ENCODE measurements at places on chromosomes 11 and 22.

- DNase-seq: no peak
Measured at GRCh38 chr22:26565181-26565580, 24.8 kb downstream of the TPST2 start.

DNA sequence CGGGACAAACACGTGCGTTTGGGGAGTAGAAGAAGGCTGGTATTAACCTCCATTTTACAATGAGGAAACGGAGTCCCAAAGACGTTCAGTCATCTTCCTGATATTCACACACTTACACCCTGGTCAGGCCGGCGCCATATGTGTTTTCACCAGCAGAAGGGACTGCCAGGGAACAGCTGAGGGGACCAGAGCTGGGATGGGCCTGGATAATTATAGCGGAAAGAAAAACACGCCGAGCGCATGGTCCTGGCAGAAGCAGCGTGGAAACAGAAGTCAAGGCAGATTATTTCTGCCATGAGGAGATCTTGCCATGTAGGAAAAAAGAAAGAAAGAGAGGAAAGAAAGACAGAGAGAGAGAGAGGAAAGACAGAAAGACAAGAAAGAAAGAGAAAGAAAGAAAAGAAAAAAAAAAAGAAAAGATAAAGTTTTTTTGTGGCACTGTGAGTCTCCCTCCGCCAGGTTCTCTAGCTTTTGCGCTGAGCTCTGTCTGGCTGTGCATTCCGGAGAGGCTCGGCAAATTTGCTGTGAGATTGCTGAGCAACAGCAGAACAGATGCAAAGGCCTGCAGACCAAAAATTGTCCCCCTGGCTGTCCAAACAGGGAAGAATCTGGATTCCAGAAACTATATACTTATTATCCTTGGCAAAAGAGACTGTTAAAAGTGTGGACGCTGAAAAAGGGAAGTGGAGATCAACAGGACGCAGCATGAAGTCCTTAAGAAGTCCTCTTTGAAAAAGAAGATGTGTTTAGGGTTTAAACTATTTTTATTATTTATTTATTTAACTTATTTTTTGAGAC lies 1.3 kb upstream of the UCP2 start:
- no peak for DNase-seq

DNA sequence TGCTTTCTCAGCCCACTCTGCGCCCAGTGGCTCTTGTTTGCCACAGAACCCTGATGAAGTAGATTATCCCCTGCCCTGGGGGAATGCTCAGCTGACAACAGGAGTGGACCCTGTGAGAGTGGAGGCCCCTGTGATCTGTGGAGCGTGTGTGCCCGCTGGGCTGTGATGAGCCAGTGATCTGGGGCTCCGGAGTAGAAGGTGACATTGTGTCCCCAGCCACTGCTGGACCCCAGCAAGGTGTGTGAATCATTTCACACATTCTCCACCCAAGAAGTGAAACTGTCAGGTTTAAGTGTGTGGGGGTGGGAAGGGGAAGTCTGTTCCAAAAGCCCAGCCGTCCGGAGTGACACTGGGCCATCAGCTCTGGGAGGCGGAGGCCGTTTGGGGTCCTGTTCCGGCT lies 33.1 kb upstream of the GRAMD4 start:
- no peak for DNase-seq

DNA sequence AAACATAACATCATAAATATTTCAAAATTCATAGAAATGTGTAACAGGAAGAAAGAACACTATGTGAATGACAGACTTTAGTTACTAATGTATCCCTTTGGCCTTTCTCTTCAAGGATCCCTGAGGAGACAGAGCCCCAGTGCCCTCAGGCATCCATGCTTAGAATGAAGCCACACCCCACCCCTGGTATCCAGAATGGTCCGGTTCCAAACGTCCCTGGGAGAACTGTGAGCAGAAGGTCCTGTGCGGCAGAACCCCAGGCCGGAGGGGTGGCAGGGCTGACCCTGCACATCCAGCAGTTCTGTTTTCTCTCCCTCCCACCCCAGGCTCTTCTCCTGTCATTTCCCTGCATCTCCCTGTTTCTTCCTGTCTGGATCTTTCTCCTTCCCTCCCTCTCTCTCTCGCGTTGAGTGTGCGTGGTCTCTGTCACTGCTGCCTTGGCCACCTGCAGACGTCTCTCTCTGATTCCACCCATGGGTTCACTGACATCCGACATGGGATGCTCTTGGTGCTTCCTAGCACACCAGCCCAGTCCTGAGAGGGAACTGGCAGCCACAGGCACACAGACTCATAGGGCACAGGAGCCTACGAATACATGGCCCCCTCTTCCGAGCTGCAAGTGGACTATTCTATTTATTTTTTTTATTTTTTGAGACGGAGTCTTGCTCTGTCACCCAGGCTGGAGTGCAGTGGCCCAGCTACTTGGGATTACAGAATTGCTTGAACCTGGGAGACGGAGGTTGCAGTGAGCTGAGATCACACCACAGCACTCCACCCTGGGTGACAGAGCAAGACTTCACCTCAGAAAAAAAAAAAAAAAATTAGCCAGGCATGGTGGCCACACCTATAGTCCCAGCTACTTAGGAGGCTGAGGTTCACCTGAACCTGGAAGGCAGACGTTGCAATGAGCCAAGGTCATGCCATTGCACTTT lies 5.7 kb downstream of the RFPL1 start:
- no peak for DNase-seq

DNA sequence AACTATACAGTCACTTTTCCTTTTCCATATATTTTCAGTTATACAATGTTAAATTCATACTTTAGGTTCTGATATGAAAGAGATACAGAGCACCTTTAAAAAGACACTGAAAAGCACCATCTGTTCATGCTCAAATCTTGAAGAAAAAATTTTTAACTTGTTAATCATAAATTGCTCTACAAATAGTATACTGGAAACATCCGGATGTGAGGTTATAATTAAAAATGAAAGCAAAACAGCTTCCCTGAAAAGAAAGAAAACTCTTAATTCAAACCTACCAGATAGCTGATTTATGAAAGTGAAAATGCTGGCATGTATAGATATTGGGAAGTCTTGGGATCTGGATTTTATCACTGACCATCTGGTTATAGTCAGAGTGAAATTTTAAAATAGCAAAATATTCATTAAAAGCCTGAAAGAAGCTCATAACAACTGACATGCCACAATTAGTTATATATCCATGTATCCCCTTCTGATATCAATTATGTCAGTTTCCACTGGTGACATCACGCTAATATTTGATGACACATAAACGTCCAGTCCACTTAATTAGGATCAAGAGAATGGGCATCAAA lies 740.0 kb downstream of the DLG2 start:
- no peak for DNase-seq

DNA sequence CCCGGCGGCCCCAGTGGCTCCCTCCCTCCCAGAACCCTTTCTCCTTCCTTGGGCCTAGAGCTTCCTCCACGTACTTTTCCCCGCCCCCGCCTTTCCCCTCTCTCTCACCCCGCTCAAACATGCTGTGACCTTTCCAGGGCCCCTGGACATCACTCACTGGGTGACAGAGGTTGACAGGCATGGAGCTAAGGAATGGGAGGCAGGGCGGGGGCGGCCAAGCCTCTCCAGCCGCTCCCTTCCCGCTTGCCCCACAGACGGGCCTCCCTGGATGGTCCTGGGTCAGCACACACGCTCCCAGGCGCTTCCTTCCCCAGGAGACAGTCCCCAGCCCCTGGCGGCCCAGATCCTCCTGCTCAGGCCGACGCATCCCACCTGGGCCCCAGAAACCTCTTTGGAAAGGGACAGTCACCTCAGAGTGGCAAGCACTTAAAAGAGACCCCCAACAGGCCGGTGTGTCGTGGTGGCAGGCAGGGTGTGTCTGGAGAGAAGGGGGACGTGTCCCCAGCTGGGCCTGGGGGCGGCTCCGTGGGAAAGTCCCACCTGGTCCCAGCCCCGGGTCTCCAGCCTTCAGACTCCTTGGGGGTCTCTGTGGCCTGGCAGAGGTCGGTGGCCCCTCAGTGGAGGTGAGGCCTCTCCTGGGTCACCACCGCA lies 8.8 kb downstream of the H19 start:
- DNase-seq: no peak

GRCh38 chr22:46934746-46935491 lies 172.5 kb downstream of the TBC1D22A start:
- DNase-seq: peak; percentile 93

DNA sequence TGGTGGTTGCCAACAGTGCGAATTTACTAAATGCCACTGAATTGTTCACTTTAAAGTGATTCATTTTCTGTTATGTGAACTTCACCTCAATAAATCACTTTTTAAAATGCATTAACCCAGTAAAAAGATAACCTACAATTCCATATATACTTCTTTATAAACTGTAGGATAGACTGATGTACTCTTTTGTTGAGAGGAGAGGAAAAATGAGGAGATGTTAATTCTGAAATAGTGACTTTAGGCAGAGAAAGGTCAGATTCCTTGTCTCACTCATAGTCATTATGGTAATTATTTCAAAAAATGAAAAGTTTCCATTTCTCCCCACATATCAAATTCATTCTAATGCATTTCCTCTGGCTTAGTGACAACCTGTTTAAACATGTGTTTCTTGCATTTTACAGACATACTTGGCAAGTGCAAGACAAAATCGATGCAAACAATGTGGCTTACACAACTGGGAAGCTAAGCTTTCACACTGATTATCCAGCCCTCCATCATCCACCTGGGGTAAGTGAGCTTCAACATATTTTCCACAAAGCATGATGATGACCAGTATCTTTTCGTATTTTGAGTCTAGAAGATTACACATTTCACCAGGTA lies 74.5 kb downstream of the BBOX1 start:
- no peak for DNase-seq

DNA sequence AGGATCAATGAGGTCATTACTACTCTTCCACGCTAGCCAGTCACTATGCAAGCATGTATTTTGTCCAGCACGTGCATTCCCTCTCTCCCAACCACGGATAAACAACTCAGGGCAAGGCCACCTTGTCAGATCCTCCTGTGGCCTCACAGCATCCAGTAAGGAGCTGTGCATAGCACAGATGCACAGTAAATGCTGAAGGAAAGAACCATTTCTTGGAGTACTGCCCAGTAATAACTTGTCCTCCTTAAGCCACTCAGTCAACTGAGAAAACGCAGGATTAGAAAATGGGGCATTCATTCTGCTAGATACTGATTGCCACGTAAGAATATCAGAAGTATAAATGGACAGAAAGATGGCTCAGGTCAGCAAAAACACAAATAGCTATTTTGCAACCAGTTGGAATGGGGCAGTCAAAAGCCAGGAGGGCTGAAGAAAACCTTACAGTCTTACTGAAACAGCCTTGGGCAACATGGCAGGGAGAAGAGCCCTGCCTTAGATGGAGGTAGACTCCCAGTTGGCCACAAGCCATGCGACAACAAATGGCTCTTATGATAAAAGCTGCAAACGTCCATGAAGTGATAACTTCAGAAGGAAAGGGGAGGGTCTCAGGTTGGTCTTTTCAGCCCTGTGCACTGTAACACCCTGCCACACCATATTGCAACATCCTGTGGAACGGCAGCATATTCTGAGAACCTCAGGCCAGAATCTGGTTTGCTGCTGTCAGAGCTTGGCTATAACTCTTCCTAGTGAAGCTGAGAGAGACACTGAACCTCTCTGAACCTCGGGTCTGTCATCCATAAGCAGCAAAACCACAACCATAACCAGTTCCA lies 23.0 kb downstream of the PC start:
- no peak for DNase-seq

DNA sequence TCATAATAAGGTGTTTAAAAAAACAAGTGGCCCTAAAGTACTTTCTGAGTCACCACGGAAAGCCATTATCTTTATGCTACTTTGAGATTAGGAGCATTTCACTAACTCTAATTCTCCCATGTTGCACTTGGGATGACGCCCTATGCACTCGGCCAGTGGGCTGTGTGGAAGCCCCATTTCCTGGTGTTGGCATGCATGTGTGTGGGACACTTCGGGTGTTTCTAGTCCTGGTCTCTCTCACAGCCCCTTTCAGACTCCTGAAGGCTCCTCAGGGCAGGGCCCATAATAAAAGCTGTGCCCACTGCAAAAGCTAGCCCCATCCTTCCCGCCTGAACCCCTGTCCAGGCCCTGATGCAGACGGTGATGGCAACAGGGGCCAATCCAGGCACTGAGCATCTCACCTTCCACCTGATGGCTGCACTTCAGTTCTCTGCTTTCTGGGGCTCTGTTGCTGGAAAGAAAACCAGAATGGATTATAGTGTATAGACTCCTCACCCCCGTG lies 14.9 kb upstream of the FXYD2 start:
- no peak for DNase-seq

DNA sequence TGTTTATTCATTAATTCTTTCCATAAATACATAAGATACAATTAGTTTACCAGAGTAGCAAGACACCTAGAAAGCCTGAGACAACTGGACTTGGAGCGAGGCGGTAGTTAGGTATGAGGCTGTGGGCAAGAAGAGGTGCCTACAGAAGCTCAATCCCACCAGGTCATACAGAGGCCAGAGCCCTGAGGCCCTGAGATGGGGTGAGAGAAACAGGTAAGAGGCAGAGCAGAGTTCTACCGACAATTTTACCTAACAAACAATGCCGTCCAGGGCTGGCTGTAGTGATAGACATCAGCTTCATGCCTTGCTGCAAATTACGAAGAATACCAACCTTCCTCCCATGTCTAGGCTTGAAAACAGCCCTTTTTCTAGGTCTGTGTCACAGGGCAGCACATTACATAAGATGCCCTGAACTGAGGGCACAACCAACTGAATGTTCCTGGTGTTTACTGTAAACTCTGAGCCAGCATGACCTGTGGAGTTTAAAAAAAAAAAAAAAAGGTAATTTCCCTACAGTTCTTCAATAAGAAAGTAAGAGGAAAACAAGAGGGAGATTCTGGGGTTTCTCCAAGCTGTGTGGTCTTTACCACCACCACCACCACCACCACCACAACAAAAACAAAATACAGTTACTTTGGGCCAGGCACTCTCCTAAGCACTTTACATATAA lies 105.8 kb downstream of the GAB2 start:
- DNase-seq: no peak

- DNase-seq: no peak
Measured at GRCh38 chr11:94856443-94856842, 88.3 kb downstream of the AMOTL1 start.

All from Daoy (cell line).